ENCODE measurements at places on chromosomes 13 and 19.

GRCh38 chr19:2167896-2168618 lies 4.3 kb downstream of the DOT1L start:
- no peaks in the 10 kb centered on the region for H3K27me3 ChIP-seq
- no peaks in the 10 kb centered on the region for H3K36me3 ChIP-seq
- H3K4me1 ChIP-seq: peaks cover 88% of the 10 kb centered on the region
- H3K27ac ChIP-seq: peak overlapping the region; percentile 80
- no peak overlapping the region for H3K4me3 ChIP-seq
- peak; percentile 49 for DNase-seq

DNA sequence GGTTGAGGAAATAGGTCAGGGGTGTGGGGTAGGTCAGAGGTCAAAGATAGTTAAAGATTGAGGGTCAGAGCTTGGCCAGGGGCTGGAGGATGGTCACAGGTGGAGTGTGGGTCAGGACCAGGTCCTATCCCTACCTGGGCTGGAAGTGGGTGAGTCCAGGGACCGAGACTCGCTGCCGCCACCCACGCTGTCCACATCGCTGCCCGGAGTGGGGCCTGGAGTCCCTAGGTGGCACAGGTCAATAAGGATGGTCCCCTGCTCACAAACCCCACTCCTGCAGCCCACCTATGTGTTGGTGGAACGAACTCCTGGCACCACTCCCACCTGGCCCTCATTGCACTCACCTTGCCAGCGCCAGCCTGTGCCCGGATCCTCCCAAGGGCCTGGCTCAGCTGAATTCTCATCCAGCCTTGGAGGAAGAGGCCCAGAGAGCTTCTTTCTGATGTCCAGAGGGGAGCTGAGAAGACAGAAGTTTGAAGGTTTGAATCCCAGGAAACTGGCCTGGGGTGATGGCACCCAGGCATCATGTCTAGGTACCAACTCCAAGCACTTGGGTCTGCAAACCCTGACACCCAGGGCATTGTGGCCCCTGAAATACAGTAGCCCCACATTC lies 6.8 kb downstream of the GMIP start:
- H3K4me3 ChIP-seq: no peak overlapping the region
- no peak overlapping the region for H3K27ac ChIP-seq
- no peaks in the 10 kb centered on the region for H3K27me3 ChIP-seq
- H3K36me3 ChIP-seq: peaks cover 21% of the 10 kb centered on the region
- H3K4me1 ChIP-seq: no peaks in the 10 kb centered on the region

DNA sequence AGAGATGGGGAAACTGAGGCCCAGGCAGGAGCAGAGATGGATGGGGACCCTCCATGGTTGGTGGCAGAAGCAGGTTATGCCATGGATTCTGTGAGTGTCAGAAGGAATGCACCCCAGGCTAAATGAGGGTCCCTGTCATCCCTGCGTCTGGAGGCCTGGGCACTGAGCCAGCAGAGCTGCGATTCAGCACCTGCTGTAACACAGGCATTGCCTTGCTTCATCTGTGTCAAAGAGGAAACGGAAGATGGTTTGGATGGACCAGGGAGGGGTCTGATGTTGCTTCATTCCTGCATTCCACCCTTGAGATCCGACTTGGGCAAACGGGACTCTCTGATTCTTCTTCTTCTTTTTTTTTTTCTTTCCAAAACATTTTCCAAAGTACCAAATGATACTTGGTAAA lies 1.2 kb downstream of the C5AR1 start:
- H3K4me3 ChIP-seq: peak overlapping the region; percentile 15
- H3K4me1 ChIP-seq: peaks cover 2% of the 10 kb centered on the region
- no peaks in the 10 kb centered on the region for H3K36me3 ChIP-seq

- peaks cover 5% of the 10 kb centered on the region for H3K4me1 ChIP-seq
- H3K27ac ChIP-seq: no peak overlapping the region
- H3K27me3 ChIP-seq: no peaks in the 10 kb centered on the region
- no peaks in the 10 kb centered on the region for H3K36me3 ChIP-seq
These were observed 6.5 kb upstream of the ZNF444 start for GRCh38 chr19:56134654-56134921.

GRCh38 chr13:32530841-32531253 lies 7.7 kb downstream of the N4BP2L2 start:
- H3K36me3 ChIP-seq: peaks cover 13% of the 10 kb centered on the region
- H3K27me3 ChIP-seq: no peaks in the 10 kb centered on the region
- H3K4me3 ChIP-seq: no peak overlapping the region
- peak overlapping the region; percentile 43 for H3K27ac ChIP-seq
- DNase-seq: no peak

GRCh38 chr19:40633207-40633606 lies 32.0 kb downstream of the LTBP4 start:
- H3K4me3 ChIP-seq: no peak overlapping the region
- no peaks in the 10 kb centered on the region for H3K36me3 ChIP-seq
- no peak overlapping the region for H3K27ac ChIP-seq
- H3K4me1 ChIP-seq: peaks cover 14% of the 10 kb centered on the region

DNA sequence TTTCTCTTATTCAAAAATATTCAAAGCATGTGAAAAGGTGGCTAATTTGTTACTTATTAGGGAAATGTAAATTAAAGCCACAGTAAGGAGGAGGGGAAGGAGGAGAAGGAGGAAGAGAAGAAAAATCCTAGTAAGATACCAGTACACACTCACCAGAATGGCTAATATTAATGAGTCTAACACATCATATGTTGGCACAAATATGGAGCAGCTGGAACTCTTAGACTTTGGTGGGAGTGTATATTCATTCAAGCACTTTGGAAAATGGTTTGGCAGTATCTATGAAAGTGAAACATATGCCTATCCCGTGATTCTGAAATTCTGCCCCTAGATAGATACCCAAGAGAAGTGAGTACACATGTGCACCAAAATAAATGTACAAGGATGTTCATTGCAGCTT lies 38.1 kb upstream of the RGCC start:
- peaks cover 14% of the 10 kb centered on the region for H3K4me1 ChIP-seq
- no peaks in the 10 kb centered on the region for H3K36me3 ChIP-seq
- DNase-seq: no peak

DNA sequence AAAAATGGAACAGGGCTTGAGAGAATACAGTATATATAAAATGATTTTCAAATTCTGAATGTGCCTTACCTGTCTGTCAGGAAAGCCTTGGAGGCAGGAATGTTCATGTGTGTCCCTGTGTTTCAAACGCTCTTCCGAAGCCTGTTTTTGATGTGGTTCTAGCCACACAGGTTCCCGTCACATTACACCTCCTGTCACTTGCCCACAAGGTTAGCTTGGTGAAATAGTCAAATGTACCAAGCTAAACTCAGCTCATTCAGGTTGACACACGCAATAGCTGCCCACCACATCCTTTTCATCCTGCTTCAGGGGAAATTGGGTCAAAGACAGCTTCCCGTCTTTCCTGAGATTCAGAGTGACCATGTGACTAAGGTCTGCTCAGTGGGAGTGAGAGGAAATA lies 574.0 kb downstream of the EFNB2 start:
- no peak overlapping the region for H3K27ac ChIP-seq
- no peaks in the 10 kb centered on the region for H3K4me1 ChIP-seq
- H3K36me3 ChIP-seq: no peaks in the 10 kb centered on the region
- H3K4me3 ChIP-seq: no peak overlapping the region
- DNase-seq: no peak
- no peaks in the 10 kb centered on the region for H3K27me3 ChIP-seq

DNA sequence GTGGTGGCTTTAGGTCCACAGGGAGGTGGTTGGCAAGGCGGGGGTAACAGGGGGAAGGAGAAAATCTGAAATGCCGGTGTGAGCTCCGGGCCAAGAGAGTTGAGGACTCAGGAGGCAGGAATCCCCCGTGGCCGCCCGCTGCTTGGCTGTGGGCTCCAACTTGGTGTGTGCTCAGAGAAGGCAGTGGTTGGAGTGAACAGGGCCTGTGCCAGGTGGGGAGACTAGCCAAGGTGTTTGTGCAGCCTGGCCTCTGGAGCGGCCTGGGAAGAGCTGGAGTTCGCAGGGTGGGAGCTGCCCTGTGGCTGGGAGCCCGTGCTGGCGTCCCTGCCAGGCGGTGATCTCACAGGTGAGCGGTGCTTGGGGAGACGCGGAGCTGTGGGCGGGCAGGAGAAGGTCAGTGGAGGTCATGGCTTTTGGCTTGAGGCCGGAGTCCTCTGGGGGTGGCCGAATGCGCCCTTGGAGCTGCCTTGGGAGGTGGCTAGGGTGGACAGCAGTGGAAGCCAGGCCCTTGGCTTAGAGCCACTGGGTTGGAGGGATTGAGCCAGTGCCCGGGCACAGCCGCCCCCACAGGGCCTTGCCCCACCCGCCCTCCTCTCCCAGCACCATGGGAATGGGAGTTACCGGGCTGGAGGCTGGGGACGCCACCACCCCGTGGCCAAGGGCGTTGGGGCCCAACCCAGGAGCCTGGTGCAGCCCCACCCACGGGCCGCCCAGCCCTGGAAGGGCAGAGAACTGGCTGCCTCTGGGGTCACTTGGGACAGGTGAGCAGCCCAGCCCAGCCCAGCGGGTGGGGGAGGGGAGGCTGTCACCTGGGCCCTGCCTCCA lies 7.1 kb upstream of the CIRBP start:
- peak overlapping the region; percentile 71 for H3K4me3 ChIP-seq
- H3K36me3 ChIP-seq: peaks cover 2% of the 10 kb centered on the region
- peak overlapping the region; percentile 98 for H3K27ac ChIP-seq
- no peak for DNase-seq
- H3K27me3 ChIP-seq: no peaks in the 10 kb centered on the region
- H3K4me1 ChIP-seq: peaks cover 79% of the 10 kb centered on the region
